SJCRH30 (cell line): ENCODE measurements at places on chromosomes 3 and 15. TPM values are rescaled to one million over a fixed set of nuclear protein-coding genes. Genes with fewer than 3 reads are reported as not detected.

DNA sequence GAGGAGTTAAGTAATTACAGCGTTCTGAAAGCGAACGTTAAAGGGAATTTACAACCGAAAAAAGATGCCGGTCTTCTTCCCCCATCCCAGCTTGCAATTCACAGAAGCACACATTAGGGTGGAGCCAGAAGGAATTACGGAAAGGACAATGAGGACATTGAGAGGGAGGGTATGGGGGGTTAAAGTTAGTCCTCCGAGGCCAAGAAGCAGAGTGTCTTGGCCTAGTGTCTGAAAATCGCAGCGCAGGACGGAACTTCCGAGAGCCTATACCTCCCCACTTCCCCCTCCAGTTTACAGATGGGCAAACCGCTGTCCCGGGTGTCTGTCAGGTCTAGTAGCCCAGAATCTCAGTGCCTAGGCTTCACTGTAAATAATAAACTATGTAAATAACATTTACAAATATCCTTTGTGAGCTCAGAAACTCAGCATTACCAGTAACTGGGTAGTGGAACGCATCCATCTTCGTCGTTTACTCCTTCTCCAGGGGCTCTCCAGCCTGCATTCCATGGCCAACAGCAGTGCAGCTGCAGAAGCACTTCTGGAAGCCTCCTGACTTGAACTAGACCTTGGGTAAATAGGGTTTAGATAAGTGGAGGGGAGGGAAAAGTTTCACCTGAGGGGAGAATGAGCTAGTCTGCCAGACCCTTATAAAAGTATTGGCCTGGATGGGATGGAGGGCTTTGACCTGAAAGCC is 922 bp downstream of the ADPRH start:
- H3K36me3 ChIP-seq = no peaks in the 10 kb centered on the region
- H3K4me3 ChIP-seq = no peak overlapping the region
- no peak for DNase-seq
- H3K4me1 ChIP-seq = no peaks in the 10 kb centered on the region
- no peaks in the 10 kb centered on the region for H3K27me3 ChIP-seq

- H3K4me1 ChIP-seq = no peaks in the 10 kb centered on the region
- no peaks in the 10 kb centered on the region for H3K27me3 ChIP-seq
- no peaks in the 10 kb centered on the region for H3K36me3 ChIP-seq
- no peak overlapping the region for H3K27ac ChIP-seq
These were observed 58.9 kb downstream of the SLMAP start for GRCh38 chr3:57815036-57815435.

DNA sequence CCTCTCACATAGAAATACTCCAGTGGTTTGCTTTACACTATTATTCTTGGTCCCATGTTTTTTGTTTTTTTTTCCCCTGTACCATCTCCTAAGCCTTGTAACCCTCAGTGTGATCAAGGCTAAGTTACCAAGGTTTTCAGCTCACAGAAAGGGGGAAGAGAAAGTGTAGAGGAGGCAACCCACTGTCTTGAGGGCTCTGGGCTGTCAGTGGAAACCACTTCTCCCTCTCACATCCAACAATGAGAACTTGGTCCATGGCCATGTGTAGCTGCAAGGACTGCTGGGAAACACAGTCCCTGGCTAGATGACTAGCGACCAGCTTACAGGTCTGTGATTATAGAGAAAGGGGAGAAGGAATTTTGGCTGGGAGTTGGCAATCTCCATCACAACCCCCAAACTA is 30.3 kb downstream of the GPD1L start:
- H3K27ac ChIP-seq = no peak overlapping the region
- no peaks in the 10 kb centered on the region for H3K4me1 ChIP-seq
- H3K27me3 ChIP-seq = no peaks in the 10 kb centered on the region
- no peak for DNase-seq

DNA sequence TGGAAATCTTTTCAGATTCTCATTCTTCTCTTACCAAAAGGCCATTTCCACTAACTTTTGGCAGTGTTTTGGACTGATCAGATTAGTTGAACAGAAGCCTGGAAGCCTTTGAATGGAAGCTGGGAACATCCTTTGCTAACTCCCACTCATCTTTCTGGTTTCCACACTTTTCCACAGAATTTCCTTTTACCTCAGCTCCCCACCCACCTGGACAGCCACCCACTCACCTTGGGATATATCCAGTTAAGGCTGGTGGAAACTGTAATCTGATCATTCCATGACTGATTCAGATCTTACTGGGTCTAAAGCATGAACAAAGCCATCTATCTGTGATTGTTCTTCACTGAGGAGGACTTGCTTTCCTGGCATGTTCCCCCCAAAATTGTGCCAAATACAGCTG is 119.5 kb downstream of the CCNL1 start:
- H3K27me3 ChIP-seq = no peaks in the 10 kb centered on the region
- no peaks in the 10 kb centered on the region for H3K4me1 ChIP-seq
- no peak overlapping the region for H3K27ac ChIP-seq
- DNase-seq = no peak

DNA sequence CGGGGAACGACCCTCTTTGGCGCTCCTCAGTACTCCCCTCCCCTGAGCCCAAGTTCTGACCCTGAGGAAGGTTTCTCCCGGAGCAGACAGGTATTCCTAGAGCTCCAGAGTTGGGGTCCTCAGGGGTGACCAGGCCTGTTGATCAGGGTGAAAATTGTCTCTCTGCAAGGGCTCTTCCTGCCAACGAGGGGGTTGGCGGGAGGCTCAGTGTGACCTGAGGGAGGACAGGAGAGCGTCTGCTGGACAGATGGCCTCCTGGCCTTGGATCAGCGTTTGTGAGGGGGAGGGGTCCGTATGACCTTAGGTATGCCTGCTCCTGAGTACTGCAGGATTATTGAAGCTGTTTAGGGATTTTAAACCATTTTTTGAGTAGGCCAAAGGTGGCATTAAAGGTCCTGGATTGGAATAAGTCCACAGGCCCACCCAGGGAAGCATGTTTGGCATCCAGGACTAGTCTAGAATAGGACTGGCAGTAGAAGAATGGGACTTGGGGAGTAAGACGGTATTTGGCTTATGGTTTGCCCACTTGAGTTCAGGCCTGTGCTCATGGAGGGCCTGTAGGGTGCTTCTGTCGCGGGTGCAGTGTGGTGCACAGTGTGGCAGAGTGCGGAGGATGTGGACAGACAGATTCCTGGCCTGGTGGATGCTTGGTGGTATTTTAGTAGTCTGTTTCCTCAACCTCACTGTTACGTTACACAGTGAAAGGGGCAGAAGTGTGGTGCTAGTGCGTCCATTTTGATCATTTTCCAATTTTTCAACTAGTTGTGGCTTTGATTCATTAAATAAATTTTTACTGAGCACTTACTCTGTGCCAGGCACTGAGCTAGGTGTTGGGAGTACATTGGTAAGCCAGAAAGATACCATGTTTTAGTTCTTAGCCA is 959 bp downstream of the ZNF592 start:
- no peaks in the 10 kb centered on the region for H3K27me3 ChIP-seq
- H3K27ac ChIP-seq = peak overlapping the region; percentile 45; the same call in 1 of the 2 replicates
- H3K36me3 ChIP-seq = peaks cover 5% of the 10 kb centered on the region; the same call in 1 of the 2 replicates
- peak overlapping the region; percentile 92 for H3K4me3 ChIP-seq
- H3K4me1 ChIP-seq = peaks cover 17% of the 10 kb centered on the region

GRCh38 chr3:64042952-64043351 is 19.7 kb upstream of the PSMD6 start:
- no peak for DNase-seq
- H3K4me1 ChIP-seq = no peaks in the 10 kb centered on the region
- H3K27ac ChIP-seq = no peak overlapping the region

GRCh38 chr3:164683489-164683888 is 394.8 kb downstream of the SI start:
- H3K36me3 ChIP-seq = no peaks in the 10 kb centered on the region
- no peak overlapping the region for H3K4me3 ChIP-seq
- H3K27me3 ChIP-seq = no peaks in the 10 kb centered on the region
- no peak overlapping the region for H3K27ac ChIP-seq

DNA sequence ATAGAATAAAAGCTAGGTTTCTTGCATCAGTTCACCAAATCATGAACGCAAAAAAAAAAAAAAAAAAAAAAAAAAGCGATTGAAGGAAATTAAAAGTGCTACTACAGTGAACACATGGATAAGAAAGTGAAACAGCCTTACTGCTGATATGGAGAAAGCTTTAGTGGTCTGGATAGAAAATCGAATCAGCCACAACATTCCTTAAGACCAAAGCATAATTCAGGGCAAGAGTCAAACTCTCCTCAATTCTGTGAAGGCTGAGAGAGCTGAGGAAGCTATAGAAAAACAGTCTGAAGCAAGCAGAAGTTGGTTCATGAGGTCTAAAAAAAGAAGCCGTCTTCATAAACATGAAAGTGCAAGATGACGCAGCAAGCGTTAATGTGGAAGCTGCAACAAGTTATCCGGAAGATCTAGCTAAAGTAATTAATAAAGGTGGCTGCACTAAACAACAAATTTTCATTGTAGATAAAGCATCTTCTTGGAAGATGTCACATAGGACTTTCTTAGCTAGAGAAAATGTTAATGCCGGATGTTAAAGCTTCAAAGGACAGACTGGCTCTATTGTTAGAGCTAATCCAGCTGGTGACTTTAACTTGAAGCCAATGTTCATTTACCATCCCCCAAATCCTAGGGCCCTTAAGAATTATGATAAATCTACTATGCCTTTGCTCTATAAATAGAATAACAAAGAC is 19.2 kb downstream of the P3H2 start:
- DNase-seq = no peak
- H3K36me3 ChIP-seq = no peaks in the 10 kb centered on the region
- no peaks in the 10 kb centered on the region for H3K4me1 ChIP-seq
- no peaks in the 10 kb centered on the region for H3K27me3 ChIP-seq

GRCh38 chr3:10746001-10746400 is 70.0 kb upstream of the SLC6A11 start:
- H3K4me3 ChIP-seq = no peak overlapping the region
- no peak overlapping the region for H3K27ac ChIP-seq
- H3K27me3 ChIP-seq = no peaks in the 10 kb centered on the region
- no peaks in the 10 kb centered on the region for H3K4me1 ChIP-seq
- no peak for DNase-seq

GRCh38 chr15:35540021-35540420 is 5.9 kb downstream of the DPH6 start:
- no peaks in the 10 kb centered on the region for H3K36me3 ChIP-seq
- no peak overlapping the region for H3K27ac ChIP-seq
- no peak for DNase-seq
- H3K27me3 ChIP-seq = no peaks in the 10 kb centered on the region
- no peak overlapping the region for H3K4me3 ChIP-seq

Gene HGD
- total RNA-seq = 0.18 TPM in 1 of 2 replicates, not detected in the other

Gene LRRC31
- not detected in 2 replicates for total RNA-seq

Gene GOLGA8R
- 0.28 and 0.69 TPM in 2 replicates for total RNA-seq
